Epithelial cell of prostate (primary cell): ENCODE measurements at places on chromosomes 2 and 18.

GRCh38 chr2:30938196-30938595 is 130.9 kb upstream of the CAPN13 start:
- DNase-seq: no peak

GRCh38 chr2:217795067-217795466 is 207.7 kb downstream of the TNS1 start:
- no peak for DNase-seq

- no peak for DNase-seq
Measured at GRCh38 chr2:240672701-240673190, 9.9 kb downstream of the AQP12B start.

DNA sequence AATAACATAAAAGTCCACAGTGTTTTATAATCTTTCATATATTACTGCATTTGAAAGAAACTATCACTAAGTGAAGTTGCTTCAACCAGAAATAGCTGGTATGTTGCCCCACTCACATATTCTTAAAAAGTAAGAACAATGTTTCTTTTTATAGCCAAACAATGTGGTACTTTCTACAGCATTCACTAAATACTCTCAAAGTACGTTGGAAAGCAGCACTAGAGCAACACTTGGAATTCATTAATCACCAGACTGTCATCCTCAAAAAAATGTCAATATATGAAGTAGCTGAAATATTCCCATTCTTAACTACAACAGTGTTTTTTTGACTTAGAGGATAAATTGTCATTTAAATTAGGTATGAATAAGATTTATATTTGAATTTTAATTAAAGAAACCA is 32.8 kb downstream of the COBLL1 start:
- no peak for DNase-seq

DNA sequence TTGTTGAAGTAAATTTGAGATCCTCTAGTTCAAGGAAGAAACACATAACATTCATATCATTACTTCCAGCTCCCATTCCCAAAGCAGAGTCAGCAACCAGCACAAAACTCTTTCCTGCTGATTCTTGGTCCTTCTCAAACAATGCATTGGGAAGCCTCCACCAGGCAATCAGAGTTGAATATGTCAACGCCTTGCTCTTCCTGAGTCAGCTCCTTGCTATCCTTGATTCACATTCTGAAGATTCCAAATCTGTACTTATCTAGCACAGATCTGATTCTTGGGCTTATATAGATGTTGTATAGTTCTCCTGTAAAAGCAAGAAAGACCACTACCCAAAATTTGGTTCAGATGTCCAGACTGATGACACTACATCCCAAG is 29.6 kb downstream of the CFAP210 start:
- DNase-seq: no peak

DNA sequence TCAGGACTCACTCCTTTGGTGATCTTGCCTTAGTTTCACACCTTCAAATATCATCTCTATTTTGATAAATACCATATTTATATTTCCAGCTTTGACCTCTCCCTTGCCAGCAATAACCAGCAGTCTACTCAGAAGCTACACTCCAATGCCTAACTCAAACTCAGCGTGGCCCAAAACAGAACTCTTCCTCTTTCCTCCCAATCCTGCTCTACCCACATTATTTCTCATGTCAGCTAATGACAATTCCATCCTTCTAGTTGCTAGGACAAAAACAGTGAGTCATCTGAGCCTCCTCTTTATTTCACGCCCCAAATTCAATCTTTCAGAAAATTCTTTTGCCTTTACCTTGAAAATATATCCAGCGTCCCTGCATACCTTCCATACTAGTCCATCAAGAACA is 23.5 kb downstream of the CYRIA start:
- no peak for DNase-seq
